ENCODE measurements at places on chromosomes 3 and 15. TPM values are rescaled to one million over a fixed set of nuclear protein-coding genes. Genes with fewer than 3 reads are reported as not detected.

The GNAI2 gene
- 226 TPM for total RNA-seq

The RBP2 gene
- not detected for total RNA-seq

The IGDCC3 gene
- total RNA-seq = under 0.01 TPM

The UQCC5 gene
- 12.6 TPM for total RNA-seq

The SLC30A4 gene
- total RNA-seq = 11.9 TPM

The GOLGA6L4 gene
- 1.2 TPM for total RNA-seq

The UROC1 gene
- not detected for total RNA-seq

The LEKR1 gene
- total RNA-seq = 1.3 TPM

The TF gene
- total RNA-seq = under 0.01 TPM

The A4GNT gene
- total RNA-seq = not detected

The EPHB3 gene
- total RNA-seq = 8.5 TPM

The PGBD4 gene
- 2.6 TPM for total RNA-seq

The SYNM gene
- 6.9 TPM for total RNA-seq

The UCN2 gene
- 1.2 TPM for total RNA-seq

The TMEM207 gene
- total RNA-seq = not detected

All from uterine smooth muscle cell (primary cell).